Fibroblast of lung (primary cell): ENCODE measurements at places on chromosomes 1 and 21. TPM values are rescaled to one million over a fixed set of nuclear protein-coding genes. Genes with fewer than 3 reads are reported as not detected.

The MNDA gene
- not detected in 2 replicates for total RNA-seq

The S100B gene
- total RNA-seq = not detected in 2 replicates

The INSRR gene
- not detected in 2 replicates for total RNA-seq

The RNU1-1 gene
- under 0.01 and 3,997 TPM in 2 replicates for total RNA-seq

The APOBEC4 gene
- total RNA-seq = not detected in 2 replicates

The LRIG2 gene
- 10.3 and 14.7 TPM in 2 replicates for total RNA-seq

The LRRC71 gene
- not detected in 2 replicates for total RNA-seq

The OR2L8 gene
- 0.17 TPM in 1 of 2 replicates, not detected in the other for total RNA-seq

The MROH7 gene
- under 0.01 and 0.33 TPM in 2 replicates for total RNA-seq

The WNT4 gene
- total RNA-seq = under 0.01 TPM in 1 of 2 replicates, not detected in the other
